T-helper 9 cell (primary cell): ENCODE measurements at places on chromosomes 2 and 18.

GRCh38 chr2:46488389-46488788 is 9.0 kb downstream of the TMEM247 start:
- no peak for DNase-seq

- DNase-seq = no peak
Measured at GRCh38 chr2:132901661-132902060, 231.7 kb upstream of the LYPD1 start.

GRCh38 chr2:204360218-204361007 is 184.9 kb upstream of the PARD3B start:
- DNase-seq = no peak

- DNase-seq = no peak
Measured at GRCh38 chr2:25119263-25119662, 49.1 kb downstream of the POMC start.

- no peak for DNase-seq
Measured at GRCh38 chr2:234130777-234131181, 80.3 kb downstream of the SPP2 start.

DNA sequence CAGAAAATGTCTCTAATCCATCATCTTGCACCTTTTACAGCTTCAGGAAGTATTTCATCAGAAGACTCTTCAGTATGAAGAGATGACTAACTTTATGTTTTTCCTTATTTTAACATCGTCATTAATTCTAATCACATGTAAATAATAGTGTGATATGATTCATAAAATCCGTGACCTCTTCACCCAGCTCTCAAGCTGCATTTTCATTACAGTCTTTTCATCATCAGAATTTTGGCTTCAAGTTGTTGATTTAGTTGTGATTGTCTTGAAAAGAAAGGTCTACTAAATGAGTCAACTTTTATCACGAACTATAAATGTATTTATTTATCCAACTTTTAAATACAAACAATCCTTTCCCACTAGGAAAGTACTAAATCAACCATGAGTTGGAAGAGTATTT is 410.3 kb downstream of the LRP1B start:
- DNase-seq = no peak

- DNase-seq = no peak
Measured at GRCh38 chr2:237565974-237566373, 400 bp upstream of the PRLH start.

DNA sequence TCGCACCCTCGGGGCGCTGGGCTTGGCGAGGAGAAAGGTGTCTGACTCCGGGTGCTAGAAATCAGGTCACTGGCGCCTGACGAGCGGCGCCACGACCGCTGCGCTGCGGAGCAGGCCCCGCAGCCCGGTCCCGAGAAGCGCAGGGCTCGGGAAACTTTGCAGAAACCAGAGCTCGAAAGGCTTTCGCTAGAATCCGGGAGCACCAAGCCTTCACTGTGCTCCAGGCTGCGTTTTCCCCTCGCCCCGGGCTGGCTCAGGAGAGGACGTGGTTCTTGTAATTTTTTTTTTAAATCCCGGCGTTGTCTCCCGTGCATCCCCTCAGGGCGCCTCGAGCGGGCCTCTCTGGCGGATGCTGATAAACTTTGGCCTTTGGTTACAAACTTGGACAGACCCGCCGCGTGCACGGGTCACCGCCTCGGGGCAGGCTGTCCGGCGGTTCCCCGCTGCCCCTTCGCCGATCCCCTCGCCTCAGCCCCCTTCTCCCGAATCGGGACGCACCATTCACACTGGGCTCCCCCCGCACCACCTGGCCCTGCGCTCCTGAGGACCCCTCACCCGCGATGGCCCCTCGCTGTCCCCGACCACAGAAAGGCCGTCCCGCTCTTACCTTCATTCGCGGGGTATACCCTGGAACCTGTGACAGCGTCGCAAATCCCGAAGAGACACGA is 419 bp downstream of the EPHA4 start:
- DNase-seq = no peak

DNA sequence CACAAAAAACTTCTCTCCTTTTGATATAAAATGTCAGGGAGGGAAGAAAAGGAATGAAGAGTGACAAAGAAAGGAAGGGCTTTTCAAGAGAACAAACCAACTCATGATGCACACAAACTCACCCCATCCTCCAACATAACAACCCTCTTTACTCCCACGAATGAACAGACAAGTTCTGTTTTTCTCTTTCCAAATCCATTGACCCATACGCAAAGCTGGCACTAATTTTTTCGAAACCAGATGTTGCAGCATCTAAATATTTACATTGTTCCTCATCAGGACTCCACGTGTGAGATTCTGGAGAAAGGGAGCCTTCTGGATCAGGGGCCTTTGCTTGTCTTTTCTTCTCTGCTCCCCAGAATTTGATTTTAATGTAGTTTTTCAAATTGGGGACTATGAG is 143.3 kb upstream of the BCL2L11 start:
- no peak for DNase-seq

DNA sequence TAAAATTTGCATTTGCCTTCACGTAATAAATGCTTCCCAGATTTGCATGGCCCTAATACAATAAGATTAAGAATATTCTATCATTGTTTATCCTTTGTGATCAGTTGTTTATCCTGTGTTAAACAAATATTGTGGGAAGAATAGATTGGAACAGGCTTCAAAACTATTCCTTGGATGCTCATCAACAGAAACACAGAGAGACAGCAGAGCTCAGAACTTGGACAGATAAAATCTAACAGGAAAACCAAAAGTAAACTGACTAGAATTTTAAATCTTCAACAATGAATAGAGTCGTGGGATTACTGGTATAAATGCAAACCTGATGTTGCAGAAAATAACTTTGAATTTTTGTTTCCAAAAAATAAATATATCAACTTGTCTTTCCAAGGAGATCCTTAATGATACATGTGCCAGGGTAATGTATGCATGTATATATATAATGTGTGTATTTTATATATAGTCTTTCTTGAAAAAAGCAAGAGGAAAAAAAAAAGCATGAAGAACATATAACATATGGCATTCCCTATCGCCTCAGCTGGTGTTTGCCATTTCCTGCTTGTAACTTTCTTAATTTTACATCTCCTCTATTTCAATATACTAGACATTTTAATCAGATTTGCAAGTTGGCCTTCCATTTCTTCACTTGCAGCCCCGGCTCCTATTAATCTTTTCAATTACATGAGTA is 59.9 kb upstream of the TANK start:
- no peak for DNase-seq

DNA sequence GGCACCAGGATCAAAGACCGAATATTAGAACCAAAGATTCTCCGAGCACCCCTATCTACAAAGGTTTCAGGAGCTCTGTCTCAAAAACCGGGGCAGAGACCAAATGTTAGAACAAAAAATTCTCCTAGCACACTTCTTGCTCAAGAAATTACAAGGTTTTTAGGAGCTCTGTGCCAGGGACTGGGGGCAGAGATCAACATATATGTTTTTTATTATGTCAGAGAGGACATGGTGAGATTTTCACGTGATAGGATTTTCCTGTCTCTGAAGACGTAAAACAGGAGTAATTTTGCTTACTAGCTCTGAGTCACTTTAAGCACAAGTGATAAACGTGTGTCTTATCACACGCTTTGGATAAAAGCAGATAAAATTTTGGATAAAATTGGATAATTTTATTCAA is 34.8 kb upstream of the ODC1 start:
- no peak for DNase-seq

- no peak for DNase-seq
Measured at GRCh38 chr2:181374781-181375675, 82.2 kb upstream of the ITGA4 start.

DNA sequence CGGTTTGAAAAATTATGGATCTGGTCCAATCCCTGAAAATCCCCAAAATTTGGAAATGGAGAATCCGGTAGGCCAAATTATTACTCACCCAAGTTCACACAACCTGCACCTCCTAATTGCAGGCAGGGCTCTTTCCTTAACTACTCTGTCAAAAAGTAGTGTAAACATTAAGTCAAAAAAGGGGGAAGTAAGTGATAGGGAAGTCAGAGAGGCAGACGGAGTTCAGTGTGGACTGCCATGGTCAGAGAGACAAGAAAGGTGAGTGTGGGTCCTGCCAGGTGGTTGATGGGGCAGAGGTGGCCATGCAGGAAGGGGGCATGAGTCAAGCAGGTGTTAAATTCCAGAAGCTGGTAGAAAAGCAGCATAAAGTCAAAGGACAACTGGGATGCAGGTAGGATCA is 104.7 kb upstream of the STPG4 start:
- no peak for DNase-seq

- DNase-seq = no peak
Measured at GRCh38 chr18:77911971-77912605, 662.4 kb downstream of the GALR1 start.

DNA sequence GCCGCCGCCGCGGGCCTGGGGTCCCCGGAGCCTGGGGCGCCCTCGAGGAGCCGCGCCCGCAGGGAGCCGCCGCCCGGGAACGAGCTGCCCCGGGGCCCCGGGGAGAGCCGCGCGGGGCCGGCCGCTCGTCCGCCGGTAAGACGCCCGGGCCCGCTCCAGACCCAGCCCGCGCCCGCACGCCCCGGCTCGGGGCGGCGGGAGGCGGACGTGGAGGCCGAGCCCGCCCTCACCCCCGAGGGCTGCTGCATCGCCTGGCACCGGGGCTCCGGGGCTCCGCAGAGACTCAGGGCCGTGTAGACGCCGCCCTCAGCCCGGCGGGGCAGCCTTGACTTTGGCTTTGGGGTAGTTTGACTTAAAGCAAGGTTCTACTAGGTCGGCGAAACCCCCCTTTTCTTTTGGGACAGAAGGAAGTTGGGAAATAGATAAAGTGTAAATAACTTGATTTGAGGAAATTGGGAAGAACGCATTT is 335 bp downstream of the ERFE start:
- no peak for DNase-seq

DNA sequence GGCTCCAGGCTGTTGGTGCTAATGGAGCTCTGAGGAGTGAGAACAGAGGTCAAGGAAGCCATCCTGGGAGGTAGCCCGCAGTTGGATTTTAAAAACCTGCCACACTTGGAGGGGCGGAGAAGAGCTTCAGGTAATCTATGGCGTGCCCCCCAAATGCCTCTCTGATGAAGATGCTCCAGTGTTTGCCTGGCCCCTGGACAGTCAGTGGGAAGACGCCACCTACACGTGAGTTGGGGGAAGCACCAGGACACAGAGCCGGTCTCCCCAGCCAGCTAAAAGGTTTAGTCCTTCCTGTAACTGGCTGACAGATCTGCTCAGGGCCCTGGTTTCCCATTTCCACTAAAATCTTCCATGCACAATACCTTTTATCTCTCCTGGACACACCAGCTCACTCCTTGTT is 225.0 kb downstream of the TTC32 start:
- no peak for DNase-seq

- no peak for DNase-seq
Measured at GRCh38 chr2:23055251-23055650, 329.7 kb upstream of the KLHL29 start.

DNA sequence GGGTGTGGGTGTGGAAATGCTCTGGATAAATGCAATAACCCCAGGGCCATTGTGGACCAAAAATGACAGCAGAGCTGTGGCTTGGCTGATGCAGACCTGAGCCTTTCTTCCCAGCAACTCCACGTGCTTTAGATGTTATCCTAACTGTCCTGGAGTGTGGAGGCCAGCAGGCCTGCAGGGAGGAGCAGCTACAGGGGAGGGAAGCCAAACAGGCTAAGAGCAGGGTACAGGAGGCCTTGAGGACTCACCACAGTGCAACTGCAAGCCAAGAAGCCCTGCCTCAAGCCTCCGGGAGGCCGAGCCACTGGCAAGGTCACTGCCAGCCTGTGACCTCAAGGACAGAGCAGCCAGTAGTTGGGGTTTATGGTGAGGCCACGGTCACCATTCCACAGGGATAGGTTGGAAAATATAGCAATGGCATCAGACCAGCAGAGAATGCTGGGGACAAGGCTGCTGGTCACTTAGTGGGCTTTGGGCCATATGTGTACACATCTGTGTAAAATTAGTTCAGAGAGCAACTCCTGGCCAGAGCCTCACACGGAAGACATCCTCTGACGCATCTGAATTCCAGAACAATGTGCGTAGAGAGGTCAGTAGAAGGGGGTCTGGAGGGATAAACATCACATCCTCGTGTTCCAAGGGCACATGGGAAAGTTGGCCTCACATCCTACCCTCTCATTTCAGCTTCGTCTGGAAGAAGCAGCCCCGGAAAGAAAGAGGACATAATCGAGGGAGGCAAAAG is 76.2 kb upstream of the UPP2 start:
- DNase-seq = no peak

- no peak for DNase-seq
Measured at GRCh38 chr2:236977852-236978398, 107.8 kb upstream of the COPS8 start.

GRCh38 chr18:58671632-58672564 is 633 bp downstream of the MALT1 start:
- DNase-seq = peak; percentile 56

DNA sequence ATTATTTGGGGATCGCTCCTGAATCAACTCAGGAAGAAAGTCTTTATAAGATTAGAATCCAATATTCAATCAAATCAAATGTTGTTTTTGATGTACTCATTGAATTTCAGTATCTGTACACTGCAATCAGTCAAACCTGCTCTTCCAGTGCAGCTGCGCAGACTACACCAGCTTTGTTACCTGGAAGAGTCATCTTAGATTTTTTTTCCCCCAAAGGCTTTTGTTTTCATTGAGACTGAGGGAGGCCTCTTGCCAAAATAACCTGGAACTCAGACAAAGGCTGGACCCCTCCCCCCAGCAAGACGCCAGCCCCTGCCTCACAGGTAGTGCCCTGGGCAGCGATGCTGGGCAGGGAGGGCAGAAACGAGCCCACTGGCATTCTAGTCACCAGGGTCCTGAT is 74.8 kb downstream of the ARHGEF4 start:
- no peak for DNase-seq

- DNase-seq = no peak
Measured at GRCh38 chr2:206989311-206989710, 50.0 kb downstream of the CPO start.

DNA sequence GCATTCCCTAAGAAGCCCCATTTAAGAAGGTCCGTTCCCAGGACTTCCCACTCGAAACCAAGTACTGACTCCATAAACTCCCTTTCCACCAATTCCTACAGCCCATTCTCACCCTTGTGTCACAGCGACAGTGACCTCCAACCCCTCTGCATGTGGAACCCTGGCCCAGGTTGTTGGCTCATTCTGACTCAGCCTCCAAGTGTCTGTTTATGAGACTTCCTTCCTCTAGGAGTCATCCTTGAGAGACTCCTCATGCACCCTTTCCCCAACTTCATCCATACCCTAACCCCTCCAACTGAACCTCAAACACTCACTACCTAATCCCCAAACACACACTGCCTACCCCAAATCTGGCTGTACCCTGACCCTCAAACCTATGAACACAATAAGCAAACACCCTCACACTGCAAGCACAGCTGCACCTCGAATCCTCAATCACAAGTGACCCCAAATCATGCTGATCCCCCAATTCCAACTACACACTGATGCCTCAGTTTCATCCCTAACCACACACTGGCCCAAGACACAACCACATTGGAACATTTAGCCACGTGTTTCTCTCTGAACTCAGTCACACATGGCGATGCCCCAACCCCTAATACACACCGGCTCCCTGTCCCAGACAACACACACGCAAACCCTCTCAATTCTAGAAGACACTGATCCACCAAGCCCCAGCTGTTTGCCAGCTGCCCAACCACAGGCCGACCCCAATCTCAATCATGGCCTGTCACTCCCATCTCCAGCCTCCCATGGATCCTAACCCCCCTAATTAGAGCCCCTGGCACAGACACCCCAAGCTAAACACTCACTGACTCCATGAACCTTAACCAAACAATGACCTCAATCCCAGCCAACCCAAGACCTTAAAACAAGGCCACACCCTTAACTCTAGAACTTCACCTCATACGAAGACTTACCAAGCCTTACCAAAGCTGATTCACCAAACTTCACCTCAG is 219.6 kb downstream of the CYP26B1 start:
- no peak for DNase-seq

- no peak for DNase-seq
Measured at GRCh38 chr2:6254441-6254840, 562.3 kb downstream of the SOX11 start.

- no peak for DNase-seq
Measured at GRCh38 chr2:123715467-123715982, 309.6 kb upstream of the CNTNAP5 start.
